ENCODE measurements at places on chromosomes 12 and 14.

- DNase-seq, result no peak
These were observed 16.8 kb downstream of the ADAM21 start for GRCh38 chr14:70468731-70469130.

DNA sequence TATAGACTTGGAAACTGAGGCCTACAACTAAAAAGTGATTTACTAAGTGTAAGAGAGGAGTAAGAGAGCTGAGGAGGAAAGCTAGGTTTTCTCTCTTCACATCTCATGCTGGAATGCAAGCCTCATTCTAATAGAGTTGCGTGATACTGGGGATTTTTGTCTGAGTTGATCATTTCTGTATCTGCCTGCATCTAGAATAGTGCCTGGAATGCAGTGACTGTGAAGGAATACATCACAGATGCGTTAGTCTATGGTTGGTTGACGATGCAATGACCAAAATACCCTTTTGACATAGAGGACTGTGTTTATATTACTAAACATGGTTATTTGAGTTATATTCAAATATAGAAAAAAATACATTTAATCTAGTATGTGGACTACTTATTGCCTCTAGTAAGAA is 9.2 kb upstream of the TMEM117 start:
- no peak for DNase-seq

DNA sequence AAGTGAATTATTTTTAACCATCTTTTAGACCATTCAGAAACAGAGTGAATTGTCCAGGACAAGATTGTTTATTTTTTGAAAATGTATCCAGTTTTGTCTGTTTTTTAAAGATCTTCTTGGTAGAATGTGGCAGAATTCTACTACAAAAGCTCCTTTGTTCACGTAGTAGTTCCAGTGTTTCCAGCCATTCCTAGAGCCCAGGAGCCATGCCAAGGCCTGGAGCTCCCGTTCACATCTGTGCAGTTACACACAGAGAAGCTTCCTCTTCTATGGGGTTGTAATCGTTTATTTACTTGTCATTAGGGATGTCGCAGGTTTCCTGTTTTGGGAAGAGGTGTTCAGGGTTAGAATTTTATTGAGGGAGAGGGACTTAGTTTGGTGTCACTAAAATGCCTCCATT is 409.8 kb downstream of the NPAS3 start:
- no peak for DNase-seq

- DNase-seq, result no peak
These were observed 445 bp downstream of the CERS5 start for GRCh38 chr12:50166799-50167048.

- no peak for DNase-seq
These were observed 5.5 kb downstream of the MAP3K12 start for GRCh38 chr12:53493610-53494391.

DNA sequence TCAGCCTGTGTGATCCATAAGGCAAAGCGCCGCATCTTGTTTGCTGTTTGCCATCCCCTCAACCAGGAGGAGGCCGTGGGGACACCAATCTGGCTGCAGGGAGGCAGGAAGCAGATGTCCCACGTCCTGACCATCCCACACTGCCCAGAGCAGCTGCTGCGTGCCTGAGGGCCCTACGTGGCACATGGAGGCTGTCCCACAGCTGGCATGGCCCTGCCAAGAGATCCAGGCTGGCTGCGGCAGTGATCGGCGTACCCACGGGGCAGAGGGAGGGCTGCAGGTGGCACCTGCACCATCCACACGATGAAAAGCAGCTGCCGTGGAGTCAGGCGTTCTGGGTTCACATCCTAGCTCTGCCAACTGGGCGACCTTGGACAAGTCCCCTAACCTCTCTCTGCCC is 42.0 kb downstream of the NCOR2 start:
- no peak for DNase-seq

DNA sequence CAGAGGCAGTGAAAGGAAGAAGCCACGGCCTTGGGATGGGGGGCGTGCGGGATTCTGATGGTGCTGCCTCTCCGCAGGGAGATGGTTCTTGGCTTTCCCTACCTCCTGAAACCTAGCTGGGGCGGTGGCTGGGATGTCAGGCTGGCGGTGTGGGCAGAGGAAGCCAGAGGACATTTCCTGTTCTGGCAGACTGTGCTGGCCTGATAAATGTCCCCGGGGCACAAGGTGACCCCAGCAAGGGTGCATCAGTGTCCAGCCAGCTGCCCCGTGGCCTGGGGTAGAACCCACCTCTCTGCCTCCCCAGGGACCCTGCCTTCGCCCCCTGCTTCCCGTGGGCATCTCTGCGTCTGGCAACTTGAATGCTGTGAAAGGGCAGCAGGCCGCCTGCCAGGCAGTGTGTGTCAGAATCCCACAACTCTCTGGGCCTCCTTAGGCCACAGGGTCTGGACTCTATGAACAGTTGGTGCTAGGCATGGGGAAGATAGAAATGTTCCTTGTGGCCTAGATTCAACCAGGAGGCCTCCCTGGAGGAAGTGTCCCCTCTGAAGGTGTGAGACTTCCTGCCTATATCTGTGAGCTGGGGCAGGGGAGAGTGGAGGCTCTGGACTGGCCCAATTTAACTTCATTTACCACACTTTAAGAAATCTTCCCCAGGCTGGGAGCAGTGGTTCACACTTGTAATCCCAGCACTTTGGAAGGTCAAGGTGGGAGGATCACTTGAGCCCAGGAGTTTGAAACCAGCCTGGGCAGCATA is 4.9 kb downstream of the SH2B3 start:
- no peak for DNase-seq

DNA sequence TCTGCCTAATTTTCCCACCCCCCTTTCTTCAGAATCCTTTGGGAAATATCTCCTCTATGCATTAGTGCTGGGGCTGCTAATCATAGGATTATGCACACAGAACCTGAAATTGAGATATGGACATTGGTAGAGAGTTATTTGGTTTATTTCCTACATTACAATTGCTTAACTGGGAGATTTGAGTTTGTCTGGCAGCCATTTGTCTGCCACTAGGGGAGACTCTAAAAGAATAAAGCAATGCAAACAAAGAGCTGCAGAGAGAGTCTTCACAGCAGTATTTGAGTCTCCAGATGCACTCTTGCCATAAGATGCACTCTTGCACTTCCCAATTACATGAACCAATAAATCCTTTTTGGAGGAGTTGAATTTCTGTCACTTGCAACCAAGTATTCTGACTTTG is 12.0 kb upstream of the PCNX4 start:
- no peak for DNase-seq

DNA sequence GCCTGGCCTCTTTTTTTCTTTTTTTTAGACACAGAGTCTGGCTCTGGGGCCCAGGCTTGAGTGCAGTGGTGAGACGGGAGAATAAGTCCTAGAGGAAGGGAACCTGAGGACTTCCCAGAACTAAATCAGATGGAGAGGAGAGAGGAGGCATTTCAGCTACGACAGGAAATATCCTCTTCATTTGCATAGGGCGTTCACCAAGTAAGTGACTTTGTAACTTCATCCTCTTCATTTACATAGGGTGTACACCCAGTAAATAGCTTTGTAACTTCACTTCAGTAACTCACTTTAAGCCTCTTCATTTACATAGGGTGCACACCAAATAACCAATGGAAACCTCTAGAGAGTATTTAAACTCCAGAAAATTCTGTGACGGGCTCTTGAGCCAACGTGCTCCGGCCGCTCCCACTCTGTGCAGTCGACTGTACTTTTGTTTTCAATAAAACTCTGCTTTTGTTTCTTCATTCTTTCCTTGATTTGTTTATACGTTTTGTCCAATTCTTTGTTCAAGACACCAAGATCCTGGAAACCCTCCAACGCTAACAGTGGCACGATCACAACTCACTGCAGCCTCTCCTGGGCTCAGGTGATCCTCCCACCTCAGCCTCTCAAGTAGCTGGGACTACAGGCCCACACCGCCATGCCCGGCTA is 21.4 kb upstream of the ANKRD9 start:
- DNase-seq, result no peak

DNA sequence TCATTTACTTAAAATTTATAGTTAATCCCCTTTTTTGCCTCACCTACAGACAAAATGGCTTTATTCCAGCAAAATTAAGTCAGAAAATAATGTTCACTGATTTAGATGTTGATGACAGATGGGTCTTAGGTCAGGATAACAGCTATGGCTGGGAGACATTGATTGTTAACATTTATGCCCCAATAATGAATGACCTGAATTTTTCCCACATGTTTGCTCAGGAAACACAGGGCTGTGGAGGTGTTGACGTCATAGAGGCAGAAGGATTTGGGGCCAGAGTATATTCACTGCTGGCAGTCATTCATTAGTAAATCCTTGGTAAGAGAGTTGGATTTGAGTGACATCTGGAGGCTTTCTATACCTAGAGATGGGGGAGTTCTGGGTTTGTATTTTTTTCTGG is 121.3 kb downstream of the PDE3A start:
- peak; percentile 73 for DNase-seq

- DNase-seq, result no peak
These were observed 33.8 kb downstream of the CREBL2 start for GRCh38 chr12:12645485-12645884.

- peak; percentile 57 for DNase-seq
These were observed 6.9 kb upstream of the DNM1L start for GRCh38 chr12:32671930-32672780.

DNA sequence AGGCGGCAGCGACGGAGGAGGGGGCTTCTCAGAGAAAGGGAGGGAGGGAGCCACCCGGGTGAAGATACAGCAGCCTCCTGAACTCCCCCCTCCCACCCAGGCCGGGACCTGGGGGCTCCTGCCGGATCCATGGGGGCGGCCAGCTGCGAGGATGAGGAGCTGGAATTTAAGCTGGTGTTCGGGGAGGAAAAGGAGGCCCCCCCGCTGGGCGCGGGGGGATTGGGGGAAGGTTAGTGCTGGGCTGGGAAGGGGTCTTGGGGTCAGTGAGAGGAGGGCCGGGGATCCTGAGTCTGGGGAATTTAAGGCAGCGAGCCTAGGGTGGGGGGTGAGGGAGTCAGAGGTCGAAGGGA is 203 bp downstream of the NFATC4 start:
- no peak for DNase-seq

DNA sequence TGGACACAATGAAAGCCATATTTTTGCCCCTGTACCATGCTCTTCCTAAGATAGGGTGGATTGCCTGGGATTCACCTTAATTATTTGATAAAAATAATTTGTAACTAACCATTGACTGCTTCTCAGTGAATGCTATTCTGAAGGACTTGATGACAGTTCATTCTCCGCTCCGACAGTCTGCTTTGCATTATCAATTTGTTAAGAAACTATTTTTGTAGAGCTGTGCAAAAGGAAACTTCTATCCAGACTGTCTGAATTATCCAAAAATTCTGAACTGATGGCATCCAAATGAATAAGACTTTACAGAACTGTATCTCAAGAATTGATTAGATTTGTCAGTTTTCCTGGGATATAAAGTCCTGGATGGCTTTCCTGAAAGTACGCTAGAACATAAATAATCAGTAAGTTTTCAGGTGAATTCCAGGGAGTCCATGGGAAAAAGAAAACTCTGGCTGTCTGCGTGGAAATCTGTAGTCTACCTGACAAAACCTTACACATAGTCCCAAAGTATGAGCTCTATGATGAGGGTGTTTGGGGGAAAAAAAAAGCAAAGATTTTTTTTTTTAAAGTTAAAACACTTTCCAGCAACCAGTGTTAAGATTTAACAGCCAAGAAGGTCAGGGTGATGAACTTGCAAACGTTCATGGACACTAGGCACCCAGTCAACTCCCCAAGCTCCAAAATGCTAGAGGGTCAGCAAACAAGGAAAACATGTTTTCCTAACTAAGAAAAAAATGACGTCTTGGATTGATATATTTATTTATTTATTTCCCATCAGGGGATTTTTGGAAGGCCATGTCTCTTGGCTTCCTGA is 291.1 kb upstream of the TBX3 start:
- DNase-seq, result no peak
